ENCODE measurements at places on chromosomes 5 and 9. TPM values are rescaled to one million over a fixed set of nuclear protein-coding genes. Genes with fewer than 3 reads are reported as not detected.

PPP2CA gene
- total RNA-seq, result 55.4 TPM

PKD2L2 gene
- total RNA-seq, result under 0.01 TPM

UNC5A gene
- total RNA-seq, result not detected

C5orf34 gene
- total RNA-seq, result 3.8 TPM

QRFP gene
- not detected for total RNA-seq

FAM151B gene
- 19.2 TPM for total RNA-seq

CCNO gene
- total RNA-seq, result 1.4 TPM

SLC4A9 gene
- not detected for total RNA-seq

OR13C9 gene
- total RNA-seq, result not detected

FBXL7 gene
- total RNA-seq, result 14.4 TPM

SYNPO gene
- total RNA-seq, result 4.0 TPM

FOXD4L5 gene
- under 0.01 TPM for total RNA-seq

UAP1L1 gene
- 35.9 TPM for total RNA-seq

Measured in osteoblast (primary cell).